Fibroblast of skin of right biceps (primary cell): ENCODE measurements at places on chromosomes 16 and 17.

DNA sequence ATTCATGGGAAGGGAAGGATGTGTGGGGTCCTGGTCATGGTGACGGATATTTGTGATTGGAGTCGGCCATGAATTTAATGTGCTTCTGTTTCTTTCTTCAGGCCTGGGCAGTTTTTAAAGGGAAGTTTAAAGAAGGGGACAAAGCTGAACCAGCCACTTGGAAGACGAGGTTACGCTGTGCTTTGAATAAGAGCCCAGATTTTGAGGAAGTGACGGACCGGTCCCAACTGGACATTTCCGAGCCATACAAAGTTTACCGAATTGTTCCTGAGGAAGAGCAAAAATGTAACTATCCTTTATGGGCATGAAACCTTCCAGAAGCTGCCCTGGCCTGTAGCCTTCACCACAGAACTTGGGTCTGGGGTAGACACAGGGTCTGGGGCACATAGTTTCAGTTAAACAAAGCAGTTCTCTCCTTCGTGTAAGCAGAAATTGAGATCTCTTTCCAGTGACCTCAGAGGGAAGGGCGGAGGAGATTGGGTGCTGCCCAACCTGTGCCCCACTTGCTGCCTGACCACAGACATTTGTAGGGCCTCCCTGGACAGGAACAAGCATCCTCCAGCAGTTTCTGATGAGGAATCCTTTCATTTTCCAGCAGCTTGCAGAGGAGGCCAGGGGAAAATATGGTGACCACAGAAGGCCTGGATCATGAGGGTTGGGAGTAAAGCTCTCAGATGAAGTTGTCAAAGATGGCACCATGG lies 10.1 kb downstream of the IRF8 start:
- DNase-seq: no peak

DNA sequence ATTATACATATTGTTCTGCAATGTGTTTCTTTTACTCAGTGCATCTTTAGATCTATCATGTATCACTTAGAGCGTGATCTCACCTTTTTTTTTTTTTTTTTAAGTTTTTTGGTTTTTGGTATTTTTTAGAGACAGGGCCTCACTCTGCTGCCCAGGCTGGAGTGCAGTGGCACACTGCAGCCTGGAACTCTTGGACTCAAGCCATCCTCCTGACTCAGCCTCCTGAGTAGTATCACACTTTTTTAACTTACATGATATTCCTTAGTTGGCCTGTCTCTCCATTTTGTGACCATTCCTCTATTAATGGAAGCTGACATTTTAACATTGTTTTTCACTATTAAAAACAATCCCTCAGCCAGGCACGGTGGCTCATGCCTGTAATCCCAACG lies 4.7 kb upstream of the MPO start:
- DNase-seq: peak; percentile 24

DNA sequence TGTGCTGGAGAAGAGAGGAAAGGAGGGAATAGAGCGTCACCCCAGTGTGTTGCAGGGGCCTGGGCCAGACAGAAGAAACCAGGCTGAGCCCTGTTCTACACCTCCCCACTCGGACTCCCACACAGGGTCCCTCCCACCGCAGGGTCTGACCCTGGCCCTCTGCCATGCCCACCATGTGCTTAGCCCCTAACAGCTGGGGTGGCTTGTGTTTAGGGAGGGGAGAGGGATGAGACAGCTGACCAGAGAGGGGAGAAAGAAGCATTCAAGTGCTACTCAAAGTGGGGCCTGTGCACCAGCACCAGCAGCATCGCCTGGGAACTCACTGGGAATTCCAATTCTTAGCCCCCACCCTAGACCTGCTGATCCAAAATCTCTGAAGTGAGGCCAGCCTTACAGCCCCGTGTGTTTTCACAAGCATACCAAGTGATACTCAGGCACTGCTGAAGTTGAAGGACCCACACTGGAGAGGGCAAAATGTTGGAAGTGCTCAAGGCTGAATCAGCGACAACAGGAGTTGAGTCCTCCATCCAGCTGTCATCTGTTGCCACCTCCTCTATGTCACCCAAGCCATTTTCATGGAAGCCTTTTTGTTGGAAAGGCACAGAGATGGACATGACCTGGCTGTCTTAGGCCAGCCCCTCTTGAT lies 47.0 kb downstream of the FZD2 start:
- no peak for DNase-seq

GRCh38 chr16:66272461-66272860 lies 94.0 kb upstream of the CDH5 start:
- no peak for DNase-seq

GRCh38 chr17:81725439-81725838 lies 13.4 kb downstream of the SLC25A10 start:
- DNase-seq: no peak

- no peak for DNase-seq
Measured at GRCh38 chr17:74008196-74008595, 195.3 kb upstream of the RPL38 start.

GRCh38 chr17:44467108-44467507 lies 36.1 kb downstream of the GPATCH8 start:
- DNase-seq: no peak

GRCh38 chr17:39923836-39924690 lies 3.3 kb downstream of the ORMDL3 start:
- DNase-seq: peak; percentile 11
